ENCODE measurements at places on chromosomes 6 and 20. TPM values are rescaled to one million over a fixed set of nuclear protein-coding genes. Genes with fewer than 3 reads are reported as not detected.

DNA sequence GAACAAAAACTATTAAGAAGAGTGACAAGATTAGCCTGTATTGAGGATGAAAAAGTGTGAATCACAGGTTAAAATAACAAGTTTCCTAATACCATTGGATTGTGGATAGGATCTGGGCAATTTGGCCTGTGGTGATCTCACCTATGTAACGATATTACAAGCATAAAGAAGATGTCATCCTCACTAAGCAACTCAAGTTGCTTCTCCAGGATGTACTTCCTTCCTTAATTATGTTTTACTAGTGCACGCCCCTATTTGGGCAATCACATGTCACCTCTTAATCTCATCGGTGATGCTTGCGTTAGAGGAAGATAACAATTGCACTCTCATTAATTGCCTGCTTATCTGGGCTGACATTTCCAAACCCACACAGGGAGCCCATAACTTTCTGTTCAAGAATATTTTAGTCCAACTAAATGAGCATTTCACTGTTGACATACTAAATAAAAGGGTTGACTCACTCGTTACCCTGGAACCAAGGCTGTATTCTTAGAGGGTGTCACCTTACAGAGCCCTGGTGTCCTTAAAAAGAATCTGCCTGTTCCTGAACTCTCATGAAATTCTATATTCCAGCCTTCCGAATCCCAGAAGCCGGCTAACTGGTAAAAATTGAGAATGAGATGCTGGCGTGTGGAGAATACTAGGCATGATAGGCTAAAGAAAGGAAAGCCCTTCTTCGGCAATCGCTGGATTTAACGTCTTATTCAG lies 88.2 kb upstream of the ATXN1 start:
- DNase-seq: no peak

DNA sequence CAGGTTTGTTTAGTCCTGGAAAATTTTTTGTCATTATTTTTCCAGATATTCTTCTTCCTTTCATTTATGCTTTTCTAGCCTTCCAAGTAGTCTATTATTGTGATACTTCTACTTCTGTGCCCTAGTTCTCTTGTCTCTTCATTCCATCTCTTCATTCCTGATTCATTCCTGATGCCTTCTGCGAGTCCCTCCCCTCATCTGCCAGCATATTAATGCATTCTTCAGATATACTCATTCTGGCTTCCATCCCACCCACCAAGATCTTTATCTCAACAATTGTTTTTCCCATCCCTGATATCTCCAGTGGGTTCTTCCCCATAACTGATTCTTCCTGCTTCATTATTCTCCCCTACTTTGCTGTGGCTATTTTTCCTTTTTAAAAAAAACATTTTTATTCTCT lies 35.2 kb downstream of the ALDH5A1 start:
- DNase-seq: no peak

KHDRBS2 gene
- total RNA-seq: not detected

- DNase-seq: no peak
Observed at GRCh38 chr6:160217073-160217472, 41.5 kb downstream of the SLC22A2 start.

GRCh38 chr6:71029555-71029954 lies 72.7 kb upstream of the B3GAT2 start:
- DNase-seq: no peak

CRISP2 gene
- total RNA-seq: not detected

DNA sequence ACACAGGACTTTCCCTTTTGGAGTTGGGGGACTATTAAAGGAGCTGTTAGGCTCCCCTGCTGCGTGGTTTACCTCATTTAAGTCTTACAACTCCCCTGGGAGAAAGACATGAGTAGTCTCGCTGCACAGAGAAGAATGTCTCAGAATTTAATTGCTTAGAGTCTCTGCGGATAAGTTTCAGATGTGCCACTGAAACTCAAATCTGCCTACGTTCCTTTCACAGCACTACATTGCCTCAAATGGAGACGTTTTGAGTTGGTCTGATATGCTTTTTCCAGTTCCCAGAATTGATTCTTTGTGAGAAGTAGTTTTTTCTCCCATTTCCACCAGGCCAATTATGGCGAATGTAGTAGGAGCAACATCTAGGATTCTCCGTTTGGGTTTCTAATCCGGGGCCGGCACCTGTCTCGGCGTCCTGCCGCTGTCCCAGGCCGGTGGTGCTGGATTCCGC lies 532 bp upstream of the SLC35F1 start:
- DNase-seq: no peak

CFAP206 gene
- total RNA-seq: 0.66 TPM

GRCh38 chr20:13017235-13017634 lies 8.5 kb downstream of the SPTLC3 start:
- DNase-seq: no peak

MOXD1 gene
- total RNA-seq: 2.9 TPM

GRCh38 chr20:54468082-54468481 lies 7.3 kb upstream of the DOK5 start:
- no peak for DNase-seq

DNA sequence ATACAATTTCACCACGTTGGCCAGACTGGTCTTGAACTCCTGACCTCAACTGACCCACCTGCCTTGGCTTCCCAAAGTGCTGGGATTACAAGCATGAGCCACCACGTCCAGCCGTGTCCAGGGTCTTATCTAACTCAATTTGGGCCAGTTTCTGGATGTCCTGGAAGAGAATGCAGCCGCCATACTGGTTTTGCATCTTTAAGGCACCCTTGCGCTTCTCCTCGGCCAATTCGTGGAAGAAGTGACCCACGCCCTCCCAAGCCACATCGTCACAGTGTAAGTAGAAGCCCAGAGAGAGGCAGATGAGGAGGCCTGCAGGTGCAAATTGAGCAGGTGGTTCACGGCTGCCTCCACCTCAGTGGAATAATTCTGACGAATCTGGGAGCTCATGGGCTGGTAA lies 3.7 kb upstream of the ZNF335 start:
- no peak for DNase-seq

DNA sequence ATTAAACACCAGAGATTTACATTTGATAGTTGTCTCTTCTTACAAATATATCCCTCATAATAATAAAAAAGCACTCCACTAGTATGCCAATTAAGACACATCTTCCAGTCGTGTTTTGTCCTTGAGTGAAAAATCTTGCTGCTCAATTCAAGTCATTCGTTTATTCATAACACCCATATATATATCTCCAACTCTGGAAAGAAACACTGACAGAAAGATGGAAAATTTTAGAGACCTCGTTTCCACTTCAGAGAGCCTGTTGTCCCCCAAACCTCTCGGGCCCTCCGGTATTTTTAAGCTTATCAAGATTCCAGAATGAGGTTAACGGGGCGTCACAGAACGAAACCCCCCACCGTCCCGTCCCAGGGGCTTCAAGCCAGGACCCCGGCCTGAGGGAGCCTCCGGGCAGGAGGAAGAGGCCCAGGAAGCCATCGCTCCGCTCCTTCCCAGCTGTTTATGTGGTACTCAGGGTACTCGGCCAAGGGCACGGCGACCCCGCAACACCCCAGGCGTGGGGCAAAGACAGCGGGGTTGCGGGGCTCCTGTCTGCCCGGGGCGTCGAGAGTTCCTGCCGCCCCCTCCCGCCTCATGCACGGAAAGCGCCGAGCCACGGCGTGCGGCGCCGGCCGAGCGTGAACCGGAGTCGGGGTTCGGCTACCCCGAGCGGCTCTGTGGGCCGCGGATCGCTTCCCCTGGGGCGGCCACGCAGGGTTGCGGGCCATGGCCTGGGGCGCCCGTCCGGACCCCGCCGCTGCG lies 623 bp upstream of the SNX9 start:
- DNase-seq: no peak

DNA sequence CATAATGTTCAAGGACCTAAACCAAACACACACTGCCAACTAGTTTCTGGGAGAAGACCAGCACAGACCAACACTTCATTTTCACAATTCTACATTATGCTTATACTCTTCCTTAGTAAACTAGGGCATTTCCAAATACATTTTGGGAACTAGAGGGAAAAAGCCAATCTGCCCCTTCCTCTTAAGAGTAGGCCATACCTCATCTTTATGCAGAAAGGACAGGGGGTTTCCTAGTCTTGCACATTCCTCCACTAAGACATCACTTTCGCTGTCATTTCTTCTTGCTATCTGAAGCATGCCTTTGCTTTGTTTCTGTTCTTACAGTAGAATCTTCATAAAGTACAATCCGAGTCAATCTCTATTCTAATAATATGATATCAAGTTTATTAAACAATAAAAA lies 105.7 kb downstream of the SMLR1 start:
- DNase-seq: no peak

INSM1 gene
- not detected for total RNA-seq

DNA sequence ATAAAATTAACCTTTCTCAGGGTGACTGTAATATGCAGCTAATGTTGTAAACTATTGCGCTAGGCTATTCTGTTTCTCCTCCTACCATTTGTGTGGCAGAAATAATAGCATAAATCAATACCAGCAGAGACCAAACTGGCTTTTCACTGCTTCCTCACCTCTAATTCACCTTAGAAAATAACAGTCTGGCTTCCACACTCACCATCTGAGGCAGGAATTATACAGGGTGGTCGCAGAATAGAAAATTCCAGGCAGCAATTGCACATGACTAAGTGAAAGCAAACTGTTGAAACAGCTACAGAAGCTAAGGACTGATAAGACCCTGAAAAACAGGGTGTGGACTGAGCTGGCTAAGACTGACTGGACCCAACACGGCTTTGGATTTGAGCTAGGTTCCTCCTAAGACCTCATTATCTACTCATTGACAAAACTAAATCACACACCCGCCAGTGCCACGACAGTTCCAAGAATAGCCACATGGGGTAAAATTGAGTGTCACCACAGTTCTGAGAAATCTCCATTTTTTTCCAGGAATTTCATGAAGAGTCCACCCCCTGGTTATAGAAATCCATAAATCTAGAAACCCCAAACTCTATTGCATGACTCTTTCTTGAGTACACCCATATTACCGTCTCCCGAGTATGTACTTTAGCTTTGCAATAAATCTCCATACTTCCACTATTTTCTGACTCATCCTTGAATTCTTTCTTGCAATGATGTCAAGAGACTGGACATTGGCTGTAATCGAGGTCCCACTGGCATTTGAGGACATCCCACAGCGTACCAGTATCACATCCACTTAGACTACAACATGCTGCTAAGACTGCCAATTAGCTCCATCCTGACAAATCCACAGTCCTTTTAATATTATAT lies 60.9 kb upstream of the KCNQ5 start:
- no peak for DNase-seq

DNA sequence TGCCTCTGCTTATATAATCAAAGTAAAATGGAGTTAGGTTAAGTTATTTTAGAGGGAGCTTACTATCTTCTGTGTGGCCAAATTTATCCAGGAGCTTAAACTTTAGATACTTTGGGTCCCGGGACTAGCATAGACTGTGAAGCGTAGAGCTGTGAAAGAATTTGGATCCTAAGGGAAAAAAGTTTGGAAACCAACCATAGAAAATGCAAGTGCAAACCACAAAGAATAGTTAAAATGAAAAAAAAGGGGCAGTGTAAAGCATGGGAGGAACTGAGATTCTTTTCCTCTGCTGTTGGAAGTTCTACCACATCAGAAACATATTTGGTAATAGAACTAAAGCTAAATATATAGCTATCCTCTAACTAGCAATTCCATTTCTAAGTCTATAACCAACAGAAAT lies 232.2 kb upstream of the FLRT3 start:
- no peak for DNase-seq

DNA sequence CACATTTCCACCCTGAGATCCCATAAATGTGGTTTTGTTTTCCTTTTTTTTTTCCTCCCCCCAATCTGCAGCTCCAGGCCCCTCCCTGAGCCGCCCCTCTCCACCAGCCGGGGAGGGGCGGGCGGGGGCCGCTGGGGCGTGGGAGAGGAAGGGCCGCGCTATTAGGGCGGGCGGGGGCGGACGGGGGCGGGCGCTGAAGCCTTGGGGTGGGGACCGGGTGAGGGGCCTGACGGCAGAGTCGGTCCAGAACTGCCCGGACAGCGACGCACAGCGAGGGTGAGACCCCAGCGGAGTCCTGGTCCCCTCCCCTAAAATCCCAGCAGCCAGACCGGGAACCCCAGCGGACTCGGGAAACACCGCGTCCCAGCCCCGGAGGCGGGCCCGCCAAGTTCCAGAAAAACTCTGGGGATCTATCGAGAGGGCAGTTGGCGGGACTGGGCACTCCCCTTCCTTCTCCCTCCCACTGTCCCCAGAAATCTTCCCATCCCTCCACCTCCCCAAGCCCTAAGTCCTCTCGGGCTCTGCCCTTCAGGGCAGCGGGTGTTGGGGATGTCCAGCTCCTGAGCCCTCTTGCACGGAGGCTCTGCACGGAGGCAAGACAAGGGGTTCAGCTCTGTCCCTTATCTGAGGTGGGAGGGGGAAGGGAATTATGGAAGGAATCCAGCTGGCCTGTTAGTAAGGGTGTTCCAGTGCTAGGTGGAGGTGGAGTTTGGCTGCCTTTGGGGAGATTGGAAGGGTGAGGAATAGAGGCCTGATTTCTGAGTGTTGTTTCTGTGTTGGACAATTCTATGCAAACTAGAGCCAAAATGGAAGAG lies at the start of gene PRICKLE4:
TSS of gene PRICKLE4 (plus strand) at position 232 of the 815 bp plus-strand sequence. CDS start 2,692 bp downstream, outside the sequence.
- DNase-seq: no peak

ZNF165 gene
- total RNA-seq: 3.1 TPM

GRCh38 chr6:73058736-73059135 lies 166.6 kb downstream of the KHDC1L start:
- no peak for DNase-seq

GRCh38 chr20:24684956-24685691 lies 215.7 kb downstream of the SYNDIG1 start:
- no peak for DNase-seq

DNA sequence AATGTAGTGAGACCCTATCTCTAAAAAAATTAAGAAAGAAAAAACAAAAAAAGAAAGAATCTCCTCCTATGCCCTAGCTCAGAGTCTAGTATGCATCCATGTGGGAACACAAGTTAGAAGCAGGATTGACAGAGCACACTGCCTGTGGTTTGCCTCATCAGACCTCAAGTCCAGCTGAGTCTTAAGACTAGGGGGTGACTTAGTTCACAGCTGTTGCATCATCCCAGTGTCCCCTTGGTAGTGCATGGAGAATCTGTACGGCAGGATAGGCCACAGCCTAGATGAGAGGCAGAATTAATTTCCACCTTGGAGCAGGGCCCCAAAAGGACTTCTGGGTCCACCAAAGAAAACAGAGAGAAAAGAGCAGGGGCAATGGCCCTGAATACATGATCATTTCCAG lies 13.7 kb downstream of the PNPLA1 start:
- no peak for DNase-seq

- DNase-seq: no peak
Observed at GRCh38 chr6:158501360-158502262, 58.3 kb upstream of the TMEM181 start.

ORC3 gene
- total RNA-seq: 22.6 TPM

OR2H2 gene
- not detected for total RNA-seq

EIF6 gene
- total RNA-seq: 98.6 TPM

THEMIS gene
- 0.96 TPM for total RNA-seq

SLC25A27 gene
- total RNA-seq: 81.7 TPM

DNA sequence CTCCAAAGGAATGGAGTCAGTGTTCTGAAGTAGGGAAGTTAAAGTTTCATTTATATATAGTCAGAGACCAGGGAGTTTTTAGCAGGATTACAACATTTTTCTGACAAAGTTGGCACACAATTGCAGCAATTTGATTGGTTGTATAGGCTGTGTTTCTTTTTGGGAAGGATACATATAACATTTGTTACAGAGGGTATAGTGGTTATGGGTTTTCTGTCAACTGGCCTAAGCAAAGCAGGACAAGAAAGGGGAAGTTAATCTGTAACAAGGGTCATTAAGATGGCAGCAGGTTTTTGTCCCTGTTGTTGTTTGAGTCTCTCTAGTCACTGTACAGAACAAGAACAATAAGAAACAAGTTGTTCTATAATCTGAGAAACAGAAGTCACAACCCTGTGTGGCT lies 41.4 kb downstream of the TPD52L1 start:
- no peak for DNase-seq
